ENCODE measurements at places on chromosomes 3 and 15.

DNA sequence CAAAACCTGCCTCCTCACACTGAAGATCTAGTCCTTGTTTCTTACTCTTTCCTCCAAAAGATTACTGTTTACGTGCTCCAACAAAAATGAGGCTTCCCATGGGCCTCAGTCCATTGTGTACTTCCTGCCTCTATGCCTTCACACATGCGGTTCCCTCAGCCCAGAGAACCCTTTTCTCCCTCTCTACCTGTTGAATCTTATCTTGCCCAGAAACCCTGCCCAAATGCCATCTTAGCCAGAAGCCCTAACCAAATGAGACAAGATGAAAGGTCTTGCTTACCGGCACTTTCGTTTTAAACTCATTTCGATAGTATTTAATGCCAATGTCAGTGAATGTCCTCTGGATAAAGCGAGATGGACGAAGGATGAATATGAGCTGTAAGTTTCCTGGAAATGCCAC, 85.5 kb downstream of the B3GNT5 start:
- DNase-seq, result no peak

DNA sequence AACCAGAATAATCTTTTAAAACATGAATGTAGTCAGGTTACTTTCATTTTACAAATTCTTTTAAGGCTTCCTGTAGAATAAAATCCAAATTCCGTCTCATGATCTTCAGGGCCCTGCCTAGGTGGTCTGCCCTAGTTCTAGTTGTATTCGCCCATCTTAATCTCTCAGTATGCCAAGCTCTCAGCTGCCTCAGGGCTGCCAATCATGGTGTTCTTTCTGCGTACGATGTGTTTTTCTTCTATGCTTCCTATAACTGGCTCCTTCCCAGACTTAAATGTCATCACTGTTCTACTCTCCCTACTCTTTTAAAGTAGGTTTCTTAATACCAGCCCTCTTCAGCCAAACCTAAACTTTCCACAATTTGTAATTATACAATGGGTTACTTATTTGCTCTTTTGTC, 107.4 kb downstream of the GREM1 start:
- no peak for DNase-seq

- no peak for DNase-seq
These were observed 68.9 kb upstream of the WNT5A start for GRCh38 chr3:55555873-55556618.

GRCh38 chr15:84970843-84971242, 10.8 kb upstream of the PDE8A start:
- no peak for DNase-seq

- no peak for DNase-seq
These were observed 23.7 kb downstream of the CPN2 start for GRCh38 chr3:194327218-194328052.

- no peak for DNase-seq
These were observed 462 bp downstream of the IGDCC3 start for GRCh38 chr15:65377105-65377975.

DNA sequence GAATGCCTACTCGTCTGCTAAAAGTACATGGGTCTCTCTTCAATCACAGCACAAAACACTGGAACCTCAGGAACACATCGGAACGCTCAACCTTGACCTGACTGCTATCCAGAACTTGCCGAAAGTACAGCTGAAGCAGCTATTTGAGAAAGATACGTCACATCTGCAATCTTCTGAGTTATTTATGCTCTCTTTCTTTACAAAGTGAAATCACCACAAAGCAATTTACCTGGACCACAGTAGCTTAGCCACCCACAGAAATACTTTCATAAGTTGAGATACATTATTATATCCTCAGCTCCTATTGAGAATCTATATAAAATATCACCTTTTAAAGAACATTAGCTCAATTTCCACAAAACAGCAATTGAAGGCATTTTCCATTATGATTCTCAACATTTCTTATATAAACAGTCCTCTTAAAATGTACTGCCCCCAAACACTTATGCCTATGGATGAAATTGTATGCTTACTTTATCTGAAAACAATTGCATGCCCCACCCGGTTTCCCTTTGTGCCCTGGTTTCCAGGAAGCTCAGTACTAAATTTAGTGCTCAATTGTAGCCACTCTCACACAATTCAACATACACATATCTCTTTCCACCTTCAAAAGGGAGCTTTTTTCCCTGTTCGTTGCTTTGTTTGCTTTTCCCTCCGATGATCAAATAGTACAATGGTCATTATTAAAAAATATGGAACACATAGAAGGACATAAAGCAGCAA, 31.8 kb downstream of the HEG1 start:
- DNase-seq, result no peak

DNA sequence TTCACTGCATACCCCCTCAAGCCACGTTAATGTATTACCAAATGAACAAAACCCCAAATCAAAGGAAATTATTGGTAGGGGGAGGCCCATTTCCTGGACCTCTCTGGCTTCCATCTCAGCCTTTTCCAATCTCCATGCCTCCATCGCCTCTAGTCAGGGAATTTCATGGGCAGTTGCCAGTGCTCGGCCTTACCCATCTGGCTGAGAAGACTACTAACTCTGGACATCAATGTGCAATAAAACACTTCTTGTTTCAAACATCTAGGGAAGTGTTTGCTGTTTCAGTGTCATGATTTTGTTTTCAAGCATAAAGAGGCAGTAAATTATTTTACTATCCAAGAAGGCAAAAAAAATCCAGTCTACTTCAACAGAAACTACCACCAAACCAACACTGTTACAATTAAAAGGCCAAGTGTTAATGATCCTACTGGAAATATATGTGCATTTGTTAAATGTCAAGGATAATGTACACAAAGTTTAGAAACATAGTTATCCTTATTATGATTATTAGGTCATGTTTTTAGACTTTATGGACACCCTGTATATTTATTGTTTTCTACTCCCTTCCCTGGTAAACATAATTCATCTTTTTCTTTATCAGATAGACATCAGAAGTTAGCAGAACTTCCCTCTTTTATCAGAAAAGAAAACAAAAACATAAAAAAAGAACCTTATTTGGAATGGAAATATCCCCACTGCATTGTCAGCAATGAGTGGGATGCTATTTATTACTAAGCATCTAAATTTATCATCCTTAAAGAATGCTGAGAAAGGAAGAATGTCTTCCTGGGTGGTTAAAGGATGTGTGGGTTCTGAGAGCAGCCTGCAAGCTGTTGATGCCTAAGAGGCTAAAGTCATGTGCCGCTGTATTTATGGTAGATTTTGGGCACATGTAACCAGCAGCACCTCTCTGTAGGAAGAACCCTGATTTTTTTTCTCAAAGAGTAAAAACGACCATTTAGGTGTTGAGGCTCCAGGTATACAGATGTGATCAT, 15.2 kb downstream of the LDHAL6B start:
- no peak for DNase-seq

DNA sequence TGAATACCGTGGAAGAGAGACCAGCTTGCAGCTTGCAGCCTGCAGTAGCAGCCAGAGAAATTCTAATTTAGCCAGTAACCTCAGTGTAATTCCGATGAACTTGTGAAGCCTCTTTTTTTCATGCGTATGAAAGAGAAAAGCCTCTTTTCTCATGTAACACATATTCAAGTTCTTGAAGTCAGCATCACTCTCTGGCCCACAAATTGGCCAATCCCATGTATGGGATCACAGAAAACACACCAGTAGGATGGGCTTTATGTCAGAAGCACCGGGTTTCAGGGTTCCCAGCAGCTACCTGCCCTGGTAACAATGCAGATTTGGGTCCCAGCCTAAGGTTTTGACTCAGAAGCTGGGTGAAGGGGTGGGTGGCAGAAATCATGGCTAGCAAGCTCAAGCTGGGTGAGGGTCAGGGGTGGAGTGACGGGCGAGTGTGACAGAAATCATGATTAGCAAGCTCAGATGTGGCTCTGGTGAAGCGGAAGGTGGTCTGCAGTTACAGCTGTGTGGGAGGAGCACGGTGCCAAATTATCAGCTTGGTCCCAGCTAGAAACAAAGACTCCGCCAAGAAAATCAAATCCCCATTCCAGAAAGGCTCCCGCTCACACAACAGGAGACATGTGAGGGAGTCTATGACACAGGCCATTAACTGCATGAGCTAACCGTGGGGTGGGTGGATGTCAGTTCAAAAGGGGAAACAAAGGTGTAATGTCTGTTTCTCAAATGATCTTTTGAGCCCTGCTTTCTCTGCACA, 86.6 kb downstream of the SNRK start:
- no peak for DNase-seq

DNA sequence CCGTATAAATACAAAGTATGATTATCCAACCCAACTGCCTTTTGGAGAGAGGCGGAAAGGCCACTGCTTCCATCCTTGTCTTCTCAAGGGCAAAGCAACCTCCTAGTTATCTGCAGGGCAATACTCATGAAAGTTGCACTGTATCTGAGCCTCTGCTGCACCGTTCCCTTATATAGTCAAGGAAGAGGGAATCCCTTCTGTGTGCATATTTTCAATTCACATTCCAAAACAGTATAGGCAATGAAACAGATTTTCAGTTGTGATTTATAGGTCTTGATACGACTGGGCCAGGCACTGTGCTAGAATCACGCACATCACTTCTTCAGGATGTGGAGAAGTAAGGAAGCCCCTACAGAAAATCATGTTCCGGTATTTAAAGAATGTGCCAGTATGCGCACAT, 455.7 kb downstream of the FOXP1 start:
- DNase-seq, result no peak

GRCh38 chr15:74055804-74056203, 26.5 kb downstream of the GOLGA6A start:
- no peak for DNase-seq

- no peak for DNase-seq
These were observed 13.0 kb downstream of the CERS3 start for GRCh38 chr15:100515758-100516157.

- DNase-seq, result no peak
These were observed 112.2 kb upstream of the SLC4A7 start for GRCh38 chr3:27596334-27596841.

GRCh38 chr3:106172101-106172500, 303.3 kb upstream of the CBLB start:
- DNase-seq, result no peak

DNA sequence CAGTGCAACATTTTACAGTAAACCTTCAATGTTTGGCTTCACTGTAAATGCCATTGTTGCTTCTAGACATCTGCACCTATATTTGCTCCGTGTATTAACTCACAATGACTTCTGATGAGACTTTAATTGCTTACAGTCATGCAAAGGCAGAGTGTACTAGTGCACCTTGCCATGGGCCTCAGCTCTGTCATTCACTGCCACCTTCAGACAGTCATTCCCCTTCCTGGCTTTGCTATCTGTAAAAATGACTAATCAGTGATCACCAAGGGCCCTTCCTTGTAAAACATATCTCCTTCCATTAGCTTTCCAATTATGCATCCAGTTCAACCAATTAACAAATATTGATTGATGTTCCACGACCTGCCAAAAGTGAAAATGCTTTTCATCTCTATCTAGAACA, 120.3 kb downstream of the ARRDC4 start:
- DNase-seq, result no peak

DNA sequence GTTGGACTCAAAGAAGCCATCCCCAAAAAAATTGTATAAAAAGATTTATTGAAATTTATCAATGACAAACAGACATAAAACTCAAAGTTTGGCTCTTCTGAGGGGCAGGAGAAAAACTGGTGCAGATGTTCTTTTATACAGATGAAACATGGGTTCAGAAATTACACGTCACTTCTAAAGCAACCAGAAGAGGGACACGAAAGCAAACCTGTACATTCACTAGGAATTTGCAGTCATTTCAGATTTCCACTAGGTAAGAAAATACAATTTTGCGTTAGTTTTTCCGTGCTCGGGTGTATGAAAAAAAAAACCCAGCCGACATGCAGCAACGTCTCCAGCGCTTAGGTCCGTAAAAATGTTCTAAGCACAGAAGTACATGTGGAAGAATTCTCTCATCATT, 41.8 kb downstream of the ANP32A start:
- no peak for DNase-seq

DNA sequence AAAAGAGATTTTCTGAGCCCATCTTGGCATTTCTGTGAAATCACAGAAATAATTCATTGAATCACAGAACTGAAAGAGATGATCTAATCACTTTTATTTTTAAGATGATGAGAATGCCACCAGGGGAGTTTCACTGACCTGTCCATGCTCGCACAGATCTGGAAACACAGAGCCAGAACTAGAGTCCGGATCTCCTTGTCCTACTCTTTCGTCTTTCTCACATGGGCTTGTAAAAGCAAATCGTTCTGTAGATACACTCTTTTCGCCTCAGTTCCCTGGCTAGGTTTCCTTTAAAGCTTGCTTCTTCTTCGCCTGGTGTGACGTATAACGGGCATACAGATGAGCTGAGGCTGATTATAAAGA, 122.5 kb upstream of the SPRED1 start:
- no peak for DNase-seq

DNA sequence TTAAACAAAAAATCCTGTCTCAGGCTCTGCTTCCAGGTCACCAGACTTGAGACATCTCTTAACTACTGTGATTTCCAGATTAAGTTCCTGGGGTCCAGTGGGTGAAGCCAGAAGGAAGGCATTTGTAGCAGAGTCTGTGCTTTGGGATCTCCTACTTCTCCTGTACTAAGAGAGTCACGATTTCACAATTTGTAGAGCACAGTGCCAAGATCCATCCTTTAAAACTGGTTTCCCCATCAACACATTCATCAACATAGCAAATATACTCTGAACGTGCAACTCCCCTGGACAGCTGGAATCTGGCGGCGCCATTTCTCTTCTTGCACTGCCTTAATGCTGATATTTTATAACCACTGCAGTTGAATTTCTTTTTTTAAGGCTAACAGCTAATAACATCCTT, 33.2 kb downstream of the CDCP1 start:
- DNase-seq, result no peak

GRCh38 chr15:29034593-29035335, 149.0 kb downstream of the APBA2 start:
- DNase-seq, result no peak

DNA sequence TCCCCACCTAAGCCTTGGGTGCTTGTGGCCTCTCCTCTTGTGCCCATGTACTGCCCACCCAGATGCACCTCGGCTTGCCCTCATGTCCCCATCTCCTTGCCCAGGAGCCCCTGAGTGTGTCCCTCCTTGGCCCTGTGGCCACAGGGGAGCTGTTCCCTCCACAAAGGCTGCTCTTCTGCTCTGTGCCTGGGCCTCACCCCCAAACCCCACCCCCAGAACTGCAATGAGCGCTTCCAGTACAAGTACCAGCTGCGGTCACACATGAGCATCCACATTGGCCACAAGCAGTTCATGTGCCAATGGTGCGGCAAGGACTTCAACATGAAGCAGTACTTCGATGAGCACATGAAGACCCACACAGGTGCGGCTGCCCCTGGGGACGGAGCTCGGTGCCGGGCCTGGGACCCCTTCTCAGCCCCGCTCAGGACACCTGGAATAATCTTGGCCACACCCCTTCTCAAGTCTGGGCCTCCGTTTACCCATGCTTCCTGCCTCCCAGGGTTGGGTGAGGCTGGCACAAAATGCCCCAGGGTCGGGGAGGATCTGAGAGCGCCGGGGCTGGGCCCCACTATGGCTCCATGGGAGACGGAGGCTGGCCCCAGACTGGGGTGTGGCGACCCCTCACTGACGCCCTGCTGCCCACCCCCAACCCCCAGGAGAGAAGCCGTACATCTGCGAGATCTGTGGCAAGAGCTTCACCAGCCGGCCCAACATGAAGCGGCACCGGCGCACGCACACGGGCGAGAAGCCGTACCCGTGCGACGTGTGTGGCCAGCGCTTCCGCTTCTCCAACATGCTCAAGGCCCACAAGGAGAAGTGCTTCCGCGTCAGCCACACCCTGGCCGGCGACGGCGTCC, 10.3 kb downstream of the ZBTB47 start:
- DNase-seq, result peak; percentile 51
